ENCODE measurements at places on chromosomes 2 and 18.

DNA sequence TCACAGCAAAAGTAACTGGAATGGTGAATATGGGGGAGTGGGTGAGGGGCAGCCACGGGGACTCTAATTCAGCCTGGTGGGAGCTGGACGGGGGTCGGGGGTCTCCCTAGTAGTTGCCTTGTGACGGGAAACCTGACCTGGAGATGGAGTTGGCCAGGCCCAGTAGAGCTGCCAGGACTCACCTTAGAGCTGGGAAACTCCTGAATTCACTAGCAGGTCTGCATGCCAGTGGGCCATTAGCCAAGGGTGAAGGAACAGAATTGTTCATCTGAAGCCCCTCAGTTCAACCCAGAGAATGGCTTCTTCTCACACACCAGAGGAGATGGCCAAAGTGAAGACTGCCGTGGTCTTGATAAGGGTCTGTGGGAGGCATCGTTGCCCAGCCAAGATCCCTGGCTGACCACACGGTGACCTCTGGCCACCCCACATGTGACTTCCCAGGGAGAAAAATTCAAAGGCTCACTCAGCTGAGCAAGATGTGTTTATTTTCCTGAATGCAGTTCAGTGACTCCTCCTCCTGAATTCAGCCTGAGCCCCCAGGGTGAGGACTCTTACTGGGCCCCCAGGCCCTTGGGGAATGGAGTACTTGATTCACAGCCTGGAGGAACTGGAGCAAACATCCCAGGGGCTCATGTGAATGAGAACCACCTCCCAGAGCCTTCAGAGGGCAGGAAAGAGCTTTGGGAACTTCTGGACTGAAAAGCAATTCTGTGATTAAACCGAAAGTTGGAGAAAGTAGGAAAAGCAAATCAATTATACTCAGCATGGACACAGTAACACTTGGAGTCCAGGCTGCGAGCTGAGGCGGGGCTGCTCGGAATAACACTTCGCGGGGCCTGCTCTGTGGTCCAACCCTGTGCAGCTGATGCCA is 25.2 kb downstream of the MOCOS start:
- no peak for DNase-seq

DNA sequence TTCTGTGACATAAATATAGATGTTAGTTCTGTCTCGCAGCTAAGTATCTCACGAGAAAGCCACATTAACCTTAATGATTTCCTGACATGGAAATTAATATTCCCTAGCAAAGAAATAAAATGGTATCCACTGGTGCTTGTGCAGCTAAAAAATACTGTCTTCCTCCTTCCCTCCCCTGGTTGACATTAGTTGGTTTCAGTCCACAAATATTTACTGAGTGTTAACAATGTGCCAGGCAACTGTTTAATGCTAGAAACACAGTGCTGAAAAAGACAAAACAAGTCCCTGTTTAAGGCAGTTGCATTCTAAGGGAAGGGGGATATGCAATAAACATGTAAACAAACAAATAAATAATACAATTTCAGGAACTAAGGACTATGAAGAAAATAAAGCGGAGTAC is 44.2 kb upstream of the VPS54 start:
- no peak for DNase-seq

DNA sequence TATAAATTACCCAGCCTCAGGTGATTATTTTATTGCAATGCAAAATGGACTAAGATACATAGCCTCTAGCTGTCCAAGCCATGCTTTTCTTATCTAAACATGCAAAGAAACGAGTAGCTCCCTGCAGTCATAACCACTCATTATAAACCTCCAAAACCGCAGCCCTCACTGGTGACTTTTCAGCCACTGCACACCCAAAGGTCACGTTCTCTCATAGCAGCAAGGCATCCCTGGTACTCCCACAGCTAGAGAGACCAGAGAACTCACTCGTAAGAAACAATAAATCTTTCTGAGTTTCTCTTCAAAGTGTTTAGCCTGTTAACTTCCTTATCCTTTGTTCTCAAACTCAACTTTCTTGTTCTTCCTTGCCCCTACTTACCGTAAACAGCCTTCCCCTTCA is 28.5 kb upstream of the RALBP1 start:
- no peak for DNase-seq

DNA sequence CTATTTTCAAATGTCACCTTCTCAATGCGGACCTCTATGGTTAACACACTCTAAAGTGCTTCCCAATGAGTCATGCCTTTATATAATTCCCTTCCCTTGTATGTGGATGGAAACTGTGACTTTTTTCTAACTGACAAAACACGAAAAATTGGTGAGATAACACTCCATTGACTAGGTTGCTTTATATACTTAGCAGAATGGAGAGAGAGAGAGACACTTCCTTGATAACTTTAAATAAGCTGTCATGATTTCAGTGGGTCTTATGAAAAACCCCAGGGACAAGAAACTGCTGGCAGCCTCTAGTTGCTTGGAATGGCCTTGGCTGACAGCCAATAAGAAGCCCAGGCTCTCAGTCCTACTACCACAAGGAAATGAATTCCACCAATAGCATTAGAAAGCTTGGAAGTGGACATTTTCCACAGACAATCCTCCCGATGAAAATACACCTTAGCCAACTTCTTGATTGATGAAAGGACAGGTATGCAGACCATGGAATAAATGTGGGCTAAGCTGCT is 322.2 kb downstream of the ZNF804A start:
- DNase-seq, result no peak

GRCh38 chr2:121266543-121267106 is 18.4 kb downstream of the TFCP2L1 start:
- no peak for DNase-seq

- DNase-seq, result no peak
These were observed 26.2 kb downstream of the INPP4A start for GRCh38 chr2:98470851-98471255.

GRCh38 chr2:241846406-241846805 is 12.3 kb downstream of the PDCD1 start:
- no peak for DNase-seq

- no peak for DNase-seq
These were observed 112.7 kb upstream of the CTDP1 start for GRCh38 chr18:79566771-79567431.

DNA sequence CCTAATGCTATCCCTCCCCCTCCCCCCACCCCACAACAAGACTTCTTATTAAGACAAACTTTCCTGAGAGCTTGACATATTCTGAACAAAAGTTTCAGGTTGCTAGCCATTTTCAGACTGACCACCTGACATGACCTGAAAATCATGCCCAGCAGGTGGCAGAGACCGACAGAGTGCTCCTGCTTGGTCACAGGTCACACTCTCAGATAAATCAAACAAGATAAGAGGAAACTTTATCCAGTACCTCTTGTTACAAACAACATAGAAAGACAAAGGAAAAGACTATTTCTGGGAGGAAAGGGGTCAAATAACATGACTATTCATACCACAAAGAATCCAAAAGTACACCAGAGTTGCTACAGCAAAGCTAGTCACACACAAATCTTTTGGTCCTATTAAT is 107.4 kb downstream of the TMEM200C start:
- no peak for DNase-seq

GRCh38 chr2:30239308-30239985 is 8.1 kb downstream of the LBH start:
- peak; percentile 60 for DNase-seq

DNA sequence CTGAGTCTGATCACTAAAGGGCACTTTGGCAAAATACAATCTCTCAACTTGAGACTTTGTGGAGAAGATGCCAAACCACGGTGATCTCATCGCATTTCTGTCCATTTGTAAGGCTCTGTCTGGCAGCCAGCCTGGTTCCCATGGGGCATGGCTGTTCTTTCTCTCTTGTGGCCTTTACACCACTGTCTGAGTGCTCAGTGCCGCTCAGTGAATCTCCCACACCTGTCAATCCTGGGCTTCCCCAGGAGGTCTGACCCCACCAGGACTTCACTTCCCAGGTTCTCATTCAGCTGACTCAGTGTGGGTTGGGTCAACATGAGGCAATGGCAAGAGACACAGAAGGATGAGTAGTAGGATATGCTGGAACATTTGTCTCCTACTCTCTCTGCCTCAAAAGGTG is 96.8 kb upstream of the TRIB2 start:
- DNase-seq, result no peak

- no peak for DNase-seq
These were observed 16.0 kb downstream of the FAM178B start for GRCh38 chr2:96970248-96970875.

DNA sequence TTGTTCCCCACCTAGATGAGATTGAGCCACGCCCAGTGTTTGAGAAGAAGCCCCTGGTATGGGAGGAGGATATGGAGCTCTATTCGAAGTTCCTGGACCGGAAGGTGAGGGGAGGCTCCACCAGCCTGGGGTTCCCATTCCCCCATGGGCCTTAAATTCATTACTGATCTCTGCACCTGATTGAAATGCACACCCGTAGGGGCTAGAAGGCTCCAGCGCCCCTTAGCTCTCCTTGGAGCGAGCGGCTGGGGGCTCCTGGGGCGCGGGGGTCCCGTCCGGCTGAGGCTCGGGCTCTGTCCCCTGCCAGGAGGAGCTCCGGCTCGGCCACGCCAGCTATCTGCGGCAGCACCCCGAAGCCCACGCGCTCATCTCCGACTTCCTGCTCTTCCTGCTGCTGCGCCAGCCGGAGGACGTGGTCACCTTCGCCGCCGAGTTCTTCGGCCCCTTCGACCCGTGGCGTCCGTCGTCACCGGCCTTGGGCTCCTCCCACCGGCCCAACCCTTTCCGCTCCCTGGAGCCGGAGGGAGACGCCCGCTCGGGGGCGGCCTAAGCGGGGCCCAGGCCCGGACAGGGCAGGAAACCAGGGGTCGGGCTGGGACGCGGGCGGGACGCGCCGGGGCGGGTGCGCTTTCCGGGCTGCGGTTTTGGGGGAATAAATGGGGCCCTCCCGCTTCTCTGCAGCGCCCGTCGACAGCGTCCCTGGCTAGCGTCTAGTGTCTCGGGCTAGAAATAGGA is 10.9 kb downstream of the CATIP start:
- peak; percentile 67 for DNase-seq

GRCh38 chr2:38057651-38058410 is 18.1 kb downstream of the CYP1B1 start:
- no peak for DNase-seq

DNA sequence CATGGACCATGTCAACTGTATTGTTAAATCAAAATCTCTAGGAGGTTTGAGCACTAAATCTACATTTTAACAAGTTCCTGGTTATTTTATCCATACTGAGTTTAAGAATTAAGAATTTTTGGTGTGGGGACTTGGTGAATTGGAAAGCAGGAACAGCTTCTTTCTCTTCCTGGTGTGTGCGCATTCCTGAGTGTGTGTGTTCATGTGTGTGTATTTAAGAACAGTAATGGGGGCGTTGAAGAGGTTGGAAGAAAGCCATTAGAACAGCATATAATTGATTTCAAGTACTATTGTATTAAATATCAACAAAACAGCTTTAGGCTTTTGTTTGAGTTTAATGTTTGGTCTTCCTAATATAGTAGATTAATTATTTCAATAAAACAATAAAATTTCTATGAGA is 801.3 kb upstream of the ID2 start:
- no peak for DNase-seq

GRCh38 chr2:156719036-156719435 is 282.9 kb downstream of the GPD2 start:
- DNase-seq, result no peak

GRCh38 chr18:21703241-21703820 is 1.2 kb downstream of the ABHD3 start:
- DNase-seq, result peak; percentile 6

- DNase-seq, result no peak
These were observed 153.6 kb downstream of the TRABD2A start for GRCh38 chr2:84727315-84727714.

DNA sequence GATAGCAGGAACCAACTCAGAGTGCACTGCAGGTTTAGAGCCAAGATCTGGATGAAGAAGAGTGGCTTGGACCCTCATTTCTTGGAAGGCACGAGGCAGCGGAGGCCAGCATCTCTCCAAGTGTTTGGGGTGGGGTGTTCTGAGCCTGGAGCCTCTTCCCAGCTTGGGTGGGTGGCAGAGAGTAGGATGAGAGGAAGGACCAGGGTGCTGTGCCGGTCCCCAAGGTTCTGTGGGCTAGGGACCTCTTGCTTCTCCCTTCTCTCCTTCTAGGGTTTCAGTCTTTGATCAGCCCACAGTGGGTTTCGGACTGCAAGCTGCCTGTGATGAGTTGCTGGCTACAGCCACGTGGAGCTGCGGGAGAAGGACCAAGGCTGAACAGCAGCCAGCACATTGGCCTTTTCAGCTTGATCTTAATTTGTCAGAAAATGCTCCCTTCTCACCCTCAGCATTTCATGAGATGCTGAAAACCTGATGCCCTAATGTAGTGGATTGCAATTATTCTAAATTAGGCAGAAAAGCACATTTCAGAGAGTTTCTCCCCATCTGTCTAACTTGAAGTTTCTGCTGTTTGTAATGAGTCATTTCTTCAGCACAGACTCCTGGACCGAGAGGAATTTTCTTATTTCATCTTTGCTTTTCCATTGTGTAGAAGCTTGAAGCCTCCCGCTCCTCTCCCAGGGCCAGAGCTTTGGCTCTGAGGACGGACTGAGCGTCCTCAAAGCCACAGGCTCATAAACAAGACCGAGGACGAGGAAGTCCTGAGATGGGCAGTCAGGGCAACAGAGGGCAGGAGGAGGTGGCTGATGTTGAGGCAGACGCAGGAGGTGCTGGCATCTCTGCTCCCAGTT is 99.1 kb upstream of the HDAC4 start:
- DNase-seq, result no peak

- peak; percentile 45 for DNase-seq
These were observed 667 bp downstream of the TRIB2 start for GRCh38 chr2:12717191-12718014.

GRCh38 chr2:240645801-240646175 is 20.5 kb downstream of the GPR35 start:
- DNase-seq, result no peak

DNA sequence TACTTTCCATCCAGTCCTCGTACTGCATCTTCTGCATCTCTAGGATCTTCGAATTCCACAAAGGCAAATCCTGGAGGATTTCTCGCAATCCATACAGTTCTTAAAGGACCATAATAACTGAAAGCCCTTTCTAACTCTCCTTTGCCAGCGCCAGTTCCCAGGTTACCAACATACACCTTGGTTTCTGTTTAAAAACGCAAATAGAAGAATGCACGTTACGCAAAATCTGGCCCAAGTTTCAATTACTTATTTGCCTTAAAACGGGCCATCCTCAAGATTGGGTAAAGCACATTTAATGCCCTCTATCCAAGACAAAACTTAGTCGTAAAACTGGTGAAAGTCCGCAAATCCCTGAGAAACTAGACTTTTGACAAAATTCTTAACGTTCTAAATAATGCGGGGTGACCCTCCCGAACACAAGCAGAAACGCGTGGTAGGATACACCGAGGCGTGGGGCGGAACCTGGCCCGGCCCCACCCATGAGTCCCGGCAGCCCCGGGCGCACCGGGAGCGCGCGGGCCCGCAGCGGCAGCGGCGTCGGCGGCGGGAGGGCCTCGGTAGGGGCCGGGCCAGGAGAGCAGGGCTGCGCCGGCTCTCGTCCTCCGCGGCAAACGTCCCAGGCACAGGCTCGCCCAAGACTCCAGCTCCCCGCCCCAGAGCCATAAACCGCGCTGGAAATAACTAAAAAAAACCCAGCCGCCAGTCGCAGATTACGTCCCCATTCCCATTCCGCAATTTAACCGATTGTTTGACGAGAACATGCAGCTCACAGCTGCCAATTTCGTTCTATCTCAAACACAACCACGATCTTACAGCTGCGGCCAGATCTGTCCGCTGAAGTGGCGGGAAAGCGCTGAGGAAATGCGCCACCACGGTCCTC is 910 bp downstream of the SRSF7 start:
- DNase-seq, result peak; percentile 51
